Activated CD4-positive, CD25-positive, alpha-beta regulatory T cell treated with anti-CD3 and anti-CD28 coated beads, Interleukin-2, amount 50 U/mL, for 16 hours (primary cell): ENCODE measurements at places on chromosomes 13 and 19.

- DNase-seq, result no peak
Measured at GRCh38 chr13:74077375-74077774, 56.8 kb downstream of the KLF12 start.

DNA sequence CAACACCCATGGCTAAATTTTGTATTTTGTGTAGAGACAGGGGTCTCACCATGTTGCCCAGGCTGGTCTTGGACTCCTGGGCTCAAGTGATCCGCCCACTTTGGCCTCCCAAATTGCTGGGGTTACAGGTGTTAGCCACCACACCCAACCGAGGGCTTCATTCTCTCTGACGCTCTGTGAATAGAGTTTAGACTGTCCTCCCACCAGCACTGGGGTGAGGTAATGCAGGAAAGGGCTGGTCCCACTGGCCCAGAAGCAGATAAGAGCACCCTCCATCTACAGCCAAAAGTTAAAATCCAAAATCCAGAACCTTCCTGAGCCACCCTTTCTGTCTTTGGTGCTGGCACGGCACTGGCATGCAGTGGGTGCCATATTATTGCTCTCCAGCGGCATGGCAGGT, 31.8 kb upstream of the HOMER3 start:
- DNase-seq, result no peak

DNA sequence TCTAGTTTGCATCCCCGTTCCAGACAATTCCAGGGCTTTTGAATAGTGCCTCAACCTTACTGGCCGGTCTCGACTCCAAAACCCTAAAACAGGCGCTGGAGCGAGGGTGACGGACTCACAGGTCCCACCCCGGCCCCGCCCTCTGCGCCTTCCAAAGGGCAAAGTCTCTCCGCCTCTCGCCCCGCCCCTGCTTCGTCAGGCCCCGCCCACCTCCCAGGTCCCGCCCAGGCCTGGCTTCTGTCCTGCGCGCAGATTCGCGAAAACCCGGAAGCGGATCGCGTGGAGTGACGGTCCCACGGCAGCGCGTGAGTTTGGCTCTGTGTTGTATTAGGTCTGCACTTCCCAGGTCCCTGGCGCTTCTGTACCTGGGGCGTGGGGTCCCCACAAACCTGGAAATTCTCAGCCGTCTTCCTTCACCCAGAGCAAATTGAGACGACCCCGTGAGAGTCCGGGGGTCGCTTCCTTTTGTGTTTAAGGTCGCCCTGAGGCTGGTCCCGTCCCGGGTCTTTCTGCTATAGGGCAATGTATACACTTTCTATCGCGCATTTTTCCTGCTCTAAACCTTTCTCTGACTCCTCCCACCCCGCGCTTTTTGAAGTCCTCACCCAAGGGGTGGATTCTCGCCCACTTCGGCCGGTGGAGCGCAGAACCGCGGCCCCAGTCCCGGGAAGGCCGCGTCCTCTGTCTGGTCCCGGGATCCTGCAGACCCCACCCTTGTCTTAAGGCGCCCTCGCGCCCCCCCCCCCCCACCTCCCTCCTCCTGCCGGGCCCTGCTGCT, at the start of gene ZNF813:
TSS of gene ZNF813 (plus strand) at position 249 of the 778 bp plus-strand sequence. CDS start 16,090 bp downstream, outside the sequence.
- peak; percentile 86 for DNase-seq

GRCh38 chr19:1752757-1753728, at the start of gene ONECUT3:
ONECUT3 (plus strand) TSS chr19:1753506; CDS start chr19:1753663, 157 bp downstream.
- DNase-seq, result no peak

DNA sequence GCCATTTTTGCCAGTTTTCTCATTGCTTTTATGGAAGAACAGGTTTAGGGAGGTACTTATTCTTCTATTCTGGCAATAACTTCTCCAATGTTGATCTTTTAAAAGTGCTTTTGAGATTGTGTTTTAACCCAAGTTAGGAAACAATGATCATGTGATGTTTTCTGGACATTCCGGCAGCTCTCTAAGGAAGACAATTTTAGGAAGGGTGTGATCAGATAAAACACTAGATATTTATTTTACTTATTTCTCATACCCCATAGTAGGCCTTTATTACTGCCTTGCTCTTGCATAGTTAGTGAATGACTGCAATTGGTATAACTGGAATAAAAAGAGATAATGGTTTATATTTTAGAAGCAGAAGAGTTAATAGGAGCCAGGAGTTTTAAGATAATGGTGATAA, 68.4 kb upstream of the SPATA13 start:
- DNase-seq, result no peak

DNA sequence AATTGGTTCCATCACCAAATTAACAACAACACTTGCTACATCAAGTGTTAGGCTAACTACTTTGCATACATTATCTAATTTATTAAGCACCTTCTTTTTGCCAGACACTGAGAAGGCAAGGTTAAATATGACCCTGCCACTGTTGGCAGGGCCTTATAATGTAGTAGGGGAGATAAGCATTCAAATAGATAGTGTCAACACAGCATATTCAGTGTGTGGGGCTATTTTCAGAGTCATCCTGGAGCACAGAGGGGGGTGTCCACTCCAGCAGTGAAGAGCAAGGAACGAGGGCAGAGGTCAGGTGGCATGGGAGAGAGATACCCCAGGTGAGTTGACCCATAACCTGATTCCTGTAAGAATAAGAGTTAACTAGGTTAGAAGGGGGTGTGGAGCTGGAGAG, 121.6 kb downstream of the COG6 start:
- DNase-seq, result no peak

DNA sequence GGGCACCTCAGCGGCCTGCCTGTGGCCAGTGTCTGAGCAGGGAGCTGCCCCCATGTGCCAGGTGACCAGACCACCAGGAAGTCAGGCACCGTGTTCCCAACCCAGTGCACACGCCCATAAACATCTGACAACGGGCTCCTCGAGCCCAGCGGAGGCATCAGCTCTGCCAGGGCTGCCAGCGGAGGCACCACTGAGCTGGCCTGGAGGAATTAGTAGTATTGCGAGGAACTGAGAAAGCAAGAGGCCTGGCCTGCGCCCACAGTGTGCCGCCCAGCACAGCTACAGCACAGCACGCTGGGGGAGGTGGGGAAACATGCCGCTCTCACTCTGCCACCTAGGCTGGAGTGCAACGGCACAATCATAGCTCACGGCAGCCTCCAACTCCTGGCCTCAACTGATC, 44.6 kb downstream of the ANKRD27 start:
- DNase-seq, result no peak
